ENCODE measurements at places on chromosomes 4 and X.
A peak's percentile ranks its signal among the peaks of the same experiment; 100 is the strongest.

DNA sequence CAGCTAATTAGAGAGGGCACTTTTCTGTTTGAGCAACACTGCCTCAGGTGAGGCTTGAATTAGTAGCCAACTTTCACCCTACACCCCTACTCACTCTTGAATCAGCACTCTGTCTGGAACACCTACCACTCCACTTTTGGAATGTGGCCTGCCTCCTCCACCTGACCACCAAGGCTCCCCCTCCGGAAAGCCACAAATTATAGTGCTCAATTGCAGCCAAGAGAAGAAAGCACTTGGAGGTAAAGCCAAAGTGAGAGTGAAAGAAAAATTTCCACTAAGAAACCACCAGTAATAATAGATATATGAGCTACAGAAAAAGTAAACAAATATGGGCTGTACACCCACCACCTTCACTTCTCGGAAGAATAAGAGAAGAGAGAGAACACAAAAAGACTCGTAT is 41.1 kb downstream of the PPP3CA start:
- DNase-seq = peak; percentile 57

DNA sequence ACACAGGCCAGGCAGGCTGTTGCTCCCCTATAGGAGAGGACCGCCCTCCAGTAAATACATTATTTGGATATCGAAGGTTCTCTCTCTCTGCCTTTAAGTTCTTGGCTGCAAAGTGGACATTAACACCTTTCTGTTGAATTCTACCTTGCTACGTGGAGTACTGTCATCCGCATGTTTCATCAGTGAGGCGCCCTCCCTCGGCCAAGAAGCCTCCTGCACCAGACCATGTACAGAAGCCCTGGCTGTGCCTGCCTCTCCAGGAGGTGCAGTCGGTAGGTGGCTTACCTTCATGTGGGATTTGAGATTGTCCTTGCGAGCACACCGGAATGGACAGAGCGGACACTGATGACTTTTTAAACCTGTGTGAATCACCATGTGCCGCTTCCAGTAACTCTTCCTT is 46.7 kb downstream of the ZNF827 start:
- no peak for DNase-seq

DNA sequence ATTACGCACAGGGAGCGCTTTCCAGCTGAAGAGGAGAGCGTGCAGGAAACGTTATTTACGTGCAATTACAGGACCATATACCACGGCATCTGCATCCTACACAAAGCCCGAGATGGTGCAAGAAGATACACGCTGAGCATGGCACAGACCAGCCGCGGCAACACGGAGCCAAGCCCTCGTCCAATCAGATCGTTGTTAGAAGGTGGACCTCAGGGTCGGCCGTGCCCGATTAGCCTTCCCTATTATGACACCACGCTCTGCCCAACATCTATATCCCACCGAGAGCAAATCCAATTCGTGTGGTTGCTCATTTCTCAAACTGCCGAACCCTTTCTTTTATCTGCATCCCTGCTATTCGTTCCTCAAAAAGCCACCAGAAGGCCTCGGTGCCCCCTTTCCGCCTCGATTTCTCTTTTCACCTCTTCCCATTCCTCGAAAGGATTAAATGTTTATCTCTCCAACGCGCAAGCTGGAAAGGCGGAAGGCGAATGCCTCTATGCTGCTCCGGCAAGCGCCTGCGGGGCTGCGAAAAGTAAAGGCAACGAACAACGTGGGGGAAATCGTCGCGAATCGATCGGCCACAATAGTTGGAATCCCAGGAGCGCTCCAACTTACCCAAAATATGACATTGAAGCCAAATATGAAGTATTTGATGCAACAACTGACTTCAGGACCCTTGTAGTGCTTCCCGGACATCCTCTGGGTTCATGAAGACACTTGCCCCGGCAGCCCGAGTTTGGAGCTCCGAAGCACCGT is 702 bp downstream of the TSPAN5 start:
- peak; percentile 79 for DNase-seq

GRCh38 chrX:27549688-27550087 is 40.5 kb upstream of the DCAF8L2 start:
- no peak for DNase-seq

DNA sequence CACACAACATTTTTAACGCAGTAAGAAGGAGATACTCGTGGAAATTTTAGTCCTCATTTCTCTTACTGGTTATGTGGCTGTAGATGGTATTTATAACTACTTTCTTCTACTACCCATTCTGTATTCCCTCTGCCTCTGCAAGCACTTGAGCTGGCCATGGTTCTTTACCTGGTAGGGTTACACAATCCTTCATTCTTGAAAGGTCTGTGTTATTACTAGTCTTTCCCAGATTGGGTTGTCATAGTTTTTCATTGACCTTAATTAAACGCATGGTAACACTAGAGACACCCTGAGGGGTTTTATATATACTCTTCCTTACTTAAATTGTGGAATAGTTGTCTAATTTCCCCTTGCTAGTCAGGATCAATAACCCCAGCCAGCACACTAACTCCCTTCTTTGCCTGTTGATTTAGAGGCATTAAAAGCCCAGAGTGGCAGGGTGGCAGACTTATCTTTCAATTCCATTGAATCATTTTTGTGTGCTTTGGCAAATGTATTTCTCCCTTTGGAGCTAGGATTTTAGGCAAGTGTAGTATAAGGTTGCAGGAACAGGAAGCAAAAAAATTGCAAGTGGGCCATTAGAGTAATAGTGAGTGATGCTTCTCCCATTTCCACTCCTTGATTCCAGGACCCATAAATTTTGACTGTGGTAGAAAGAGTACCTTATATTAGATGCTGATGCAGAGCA is 113.6 kb upstream of the EMCN start:
- no peak for DNase-seq

DNA sequence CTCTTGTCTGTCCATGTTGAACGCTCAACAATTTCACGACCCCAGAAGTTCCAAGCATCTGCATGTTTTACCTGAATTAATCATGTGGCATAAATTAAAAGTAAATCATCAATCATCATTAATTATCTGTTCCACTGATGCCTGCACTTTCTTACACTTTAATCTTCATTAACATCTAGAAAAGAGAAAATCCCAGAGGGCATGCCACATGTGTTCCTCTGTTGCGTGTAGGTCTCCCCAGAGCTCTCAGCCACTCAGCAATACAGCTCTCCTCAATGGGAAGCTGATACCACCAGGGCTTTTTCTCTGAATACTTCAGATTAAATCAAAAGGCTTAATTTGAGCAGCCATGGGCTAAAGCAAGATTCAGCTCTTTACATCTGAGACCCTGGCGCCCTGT is 722.4 kb upstream of the TENM3 start:
- DNase-seq = no peak

DNA sequence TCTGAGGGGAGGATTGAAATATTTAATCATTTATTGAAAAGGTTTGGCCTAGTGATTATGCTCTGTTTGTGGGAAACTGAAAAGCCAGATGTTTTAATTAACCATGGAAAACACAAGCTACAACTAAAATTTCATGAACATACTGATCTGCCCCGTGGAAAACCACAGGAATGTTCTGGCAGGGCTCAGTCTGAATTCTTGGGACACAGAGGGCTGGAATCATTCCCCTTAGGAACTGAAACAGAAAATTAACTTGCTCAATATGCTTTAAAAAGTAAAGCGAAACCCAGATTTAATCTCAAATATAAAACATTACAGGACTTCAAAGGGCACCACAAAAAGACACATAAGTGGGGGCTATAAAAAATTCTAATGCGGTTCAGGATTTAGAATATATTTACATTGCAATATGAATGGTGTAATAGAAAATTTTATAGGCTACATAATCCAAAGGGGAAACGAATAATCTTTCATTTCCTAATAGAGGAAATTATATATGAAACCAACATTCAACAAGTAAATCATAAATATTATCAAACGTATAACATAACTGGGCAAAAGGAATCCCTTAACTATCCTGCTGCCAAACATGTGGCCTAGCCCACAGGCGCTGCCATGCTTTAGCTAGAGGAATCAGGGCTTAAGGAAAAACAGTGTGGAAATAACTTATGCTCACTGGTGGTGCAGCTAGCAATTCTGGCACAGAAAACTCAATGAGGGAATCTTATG is 70.9 kb downstream of the APBB2 start:
- peak; percentile 86 for DNase-seq

- peak; percentile 79 for DNase-seq
Observed at GRCh38 chrX:103396186-103396585, 19.8 kb downstream of the BEX3 start.

DNA sequence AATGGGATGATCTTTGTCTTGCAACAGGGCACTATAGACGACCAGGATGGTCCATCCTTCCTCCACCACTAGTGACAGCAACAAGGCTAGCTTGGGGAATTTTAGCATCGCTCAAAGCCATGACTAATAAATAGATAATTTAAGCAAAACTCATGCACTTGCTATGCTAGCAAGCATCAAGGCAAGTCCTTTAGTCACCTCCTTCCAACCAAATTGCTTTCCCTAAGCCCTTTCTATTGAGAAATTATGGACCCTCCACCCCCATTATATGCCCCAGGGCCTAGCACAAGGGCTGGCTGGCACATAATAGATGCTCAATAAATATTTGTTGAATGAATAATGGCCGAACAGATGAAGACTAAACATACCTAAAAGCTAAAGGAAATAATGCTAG is 28.6 kb downstream of the SLC16A2 start:
- DNase-seq = peak; percentile 39

DNA sequence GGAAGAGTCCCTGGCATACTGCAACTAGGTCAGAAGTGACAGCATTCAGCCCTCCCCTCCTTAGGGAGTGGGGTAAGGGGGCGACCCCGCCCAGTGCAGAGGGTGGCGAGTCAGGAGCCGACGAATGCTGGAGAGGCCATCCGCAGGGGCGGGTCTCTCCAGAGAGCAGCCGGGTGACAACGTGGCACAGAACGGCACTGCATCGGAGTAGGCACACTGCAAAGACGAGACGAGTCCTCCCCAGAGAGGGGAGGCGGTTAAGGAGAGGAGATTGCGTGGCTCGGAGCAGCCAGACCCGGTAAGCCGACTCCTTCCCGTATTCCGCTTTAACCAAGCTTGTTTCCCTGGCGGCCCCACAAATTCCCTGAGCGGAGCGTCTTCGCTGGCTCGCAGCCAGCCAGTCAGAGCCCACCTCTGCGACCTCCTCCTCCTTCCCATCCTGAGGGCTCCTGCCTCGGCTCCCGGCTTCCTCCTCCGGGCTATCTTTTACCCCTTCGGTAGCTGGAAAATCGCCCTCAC is 54.9 kb downstream of the LINC00632 start:
- peak; percentile 24 for DNase-seq

- DNase-seq = no peak
Observed at GRCh38 chrX:109720947-109721346, 12.1 kb downstream of the ACSL4 start.

DNA sequence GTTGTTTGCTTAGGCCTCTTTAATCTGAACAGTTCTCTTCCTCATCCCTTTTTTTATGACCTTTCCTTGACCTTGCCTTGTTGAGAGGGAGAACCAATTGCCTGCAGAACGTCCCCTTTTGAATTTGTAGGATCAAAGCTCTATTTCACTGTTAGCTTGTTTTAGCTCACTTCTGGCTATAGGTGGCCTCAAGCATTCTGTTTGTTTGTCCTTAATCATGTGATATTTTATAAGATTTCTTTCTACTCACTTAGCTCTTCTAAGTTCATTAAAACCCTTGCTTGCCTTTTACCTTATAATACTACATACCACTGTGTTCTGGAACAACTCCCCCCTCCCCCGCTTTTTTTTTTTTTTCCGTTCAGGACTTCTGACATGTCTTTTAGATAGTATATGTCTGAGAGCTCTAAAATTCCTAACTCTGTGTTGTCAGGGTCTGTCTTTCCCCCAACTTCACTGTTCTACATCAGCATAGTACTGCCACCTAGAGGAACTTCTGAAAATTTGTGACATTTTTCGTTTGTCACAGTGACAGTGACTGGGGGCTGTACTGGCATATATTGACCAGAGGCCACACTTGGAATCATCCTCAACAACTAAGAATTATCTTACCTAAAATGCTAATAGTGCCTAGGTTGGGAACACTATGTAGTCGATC is 128.5 kb downstream of the LARP7 start:
- DNase-seq = no peak

DNA sequence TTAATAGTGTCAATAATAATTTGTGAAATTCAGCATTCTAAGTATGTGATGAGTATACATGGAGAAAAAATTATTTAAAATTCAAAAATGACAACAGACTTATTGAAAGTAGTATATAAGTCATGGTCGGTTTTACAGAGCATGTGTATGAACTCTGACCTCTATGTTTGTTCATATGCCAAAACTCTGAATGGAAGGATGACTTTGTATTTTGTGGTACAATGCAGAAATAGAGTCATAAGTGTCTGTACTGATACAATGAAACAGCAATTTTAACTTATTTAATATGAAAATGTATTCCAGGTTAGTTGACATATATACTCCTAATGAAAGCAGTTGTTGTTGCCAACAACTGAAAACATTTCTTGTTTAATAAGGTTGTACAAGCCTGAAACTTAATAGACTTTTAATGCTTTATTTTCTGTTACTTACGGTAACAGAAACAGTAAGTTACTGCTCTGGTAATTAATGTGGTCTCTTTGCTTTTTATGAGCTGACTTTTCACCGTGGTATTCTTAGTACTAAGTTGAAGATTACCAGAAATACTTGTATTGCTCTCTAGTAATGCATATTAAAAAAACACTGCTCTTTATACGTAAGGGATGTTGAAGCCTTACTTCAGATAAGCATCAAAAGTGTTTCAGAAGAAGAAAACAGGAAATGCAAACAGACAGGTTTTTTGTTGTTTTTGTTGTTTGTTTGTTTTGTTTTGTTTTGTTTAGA is 1.9 kb downstream of the UBE2K start:
- DNase-seq = peak; percentile 8

- no peak for DNase-seq
Observed at GRCh38 chr4:80295336-80295735, 28.9 kb downstream of the FGF5 start.

GRCh38 chr4:23956601-23957364 is 66.9 kb upstream of the PPARGC1A start:
- peak; percentile 38 for DNase-seq

- DNase-seq = no peak
Observed at GRCh38 chr4:39259571-39260330, 77.4 kb downstream of the WDR19 start.

GRCh38 chr4:177242651-177243286 is 66.9 kb upstream of the NEIL3 start:
- no peak for DNase-seq

DNA sequence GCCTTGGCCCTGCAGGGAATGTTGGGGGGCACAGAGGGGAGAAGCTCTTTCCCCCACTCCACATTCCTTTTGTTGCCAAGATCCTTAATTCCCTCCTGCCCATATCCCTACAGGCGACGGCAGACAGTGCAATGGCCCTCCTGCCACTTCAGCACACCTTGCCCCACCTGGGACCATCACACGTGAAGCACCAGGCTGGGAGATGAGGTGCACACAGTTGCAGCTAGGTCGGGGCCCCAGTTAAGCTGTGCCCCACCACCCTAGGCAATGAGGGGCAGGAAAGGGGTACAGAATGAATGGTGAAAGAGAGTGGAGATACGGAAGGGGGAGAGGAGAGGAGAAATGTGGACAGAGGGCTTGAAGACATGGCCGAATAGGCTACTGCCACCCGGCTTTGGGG is 26.2 kb downstream of the NALF2 start:
- no peak for DNase-seq

DNA sequence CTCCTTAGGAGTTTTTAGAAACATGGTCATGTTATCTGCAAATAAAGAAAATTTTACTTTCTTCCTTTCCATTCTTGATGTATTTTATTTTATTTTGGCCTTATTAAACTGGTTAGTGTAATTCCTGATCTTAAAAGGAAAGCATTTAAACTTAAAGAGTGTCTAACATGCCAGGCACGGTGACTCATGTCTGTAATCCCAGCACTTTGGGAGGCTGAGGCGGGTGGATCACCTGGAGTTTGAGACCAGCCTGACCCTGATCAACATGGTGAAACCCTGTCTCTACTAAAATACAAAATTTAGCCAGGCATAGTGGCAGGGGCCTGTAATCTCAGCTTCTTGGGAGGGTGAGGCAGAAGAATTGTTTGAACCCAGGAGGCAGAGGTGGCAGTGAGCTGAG is 281.3 kb downstream of the PTTG2 start:
- peak; percentile 30 for DNase-seq
